ENCODE measurements at places on chromosomes 2 and 18.

- no peak overlapping the region for H3K27ac ChIP-seq
- no peak for DNase-seq
- H3K27me3 ChIP-seq = peaks cover 46% of the 10 kb centered on the region
- no peaks in the 10 kb centered on the region for H3K36me3 ChIP-seq
- H3K4me3 ChIP-seq = no peak overlapping the region
Measured at GRCh38 chr2:219358170-219359075, 25.9 kb upstream of the RESP18 start.

DNA sequence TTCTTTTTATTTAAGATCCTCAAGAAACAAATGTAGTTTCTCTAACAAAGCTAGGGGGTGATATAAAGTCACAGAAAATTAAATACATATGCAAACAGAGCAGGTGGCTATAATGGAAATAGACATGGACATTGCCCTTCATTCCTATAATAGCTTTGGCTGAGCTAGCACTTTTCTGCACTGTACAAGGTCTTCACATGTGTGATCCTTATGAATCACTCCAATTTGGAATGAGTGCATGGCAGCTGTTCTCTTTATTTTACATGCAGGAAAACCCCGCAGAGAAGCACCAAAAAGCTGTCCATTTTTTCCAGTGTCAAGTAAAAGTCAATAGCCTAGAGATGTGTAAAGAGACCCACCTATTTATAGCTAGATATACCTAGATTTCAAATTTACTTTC is 747.4 kb upstream of the SLC8A1 start:
- no peaks in the 10 kb centered on the region for H3K36me3 ChIP-seq
- no peak for DNase-seq
- H3K4me1 ChIP-seq = no peaks in the 10 kb centered on the region
- H3K27me3 ChIP-seq = no peaks in the 10 kb centered on the region

DNA sequence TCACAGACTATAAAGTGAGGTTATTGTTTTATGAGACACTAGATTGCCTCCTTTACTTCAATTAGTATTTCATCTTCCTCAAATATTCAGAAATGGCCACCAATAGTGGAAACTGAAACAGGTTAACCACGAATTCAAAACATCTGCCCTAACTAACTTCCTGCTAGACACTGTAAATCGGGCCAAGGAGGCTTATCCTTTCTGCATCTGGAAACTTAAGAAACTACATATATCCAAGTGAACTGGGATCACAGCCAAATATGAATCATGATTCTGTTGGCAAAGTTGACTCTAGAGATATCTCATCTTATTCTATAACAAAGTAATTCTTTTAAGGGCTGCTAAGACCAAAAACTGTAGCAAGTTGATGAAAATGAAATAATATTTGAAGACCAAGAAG is 136.6 kb upstream of the ZC3H15 start:
- no peak overlapping the region for H3K4me3 ChIP-seq
- no peak for DNase-seq
- H3K27ac ChIP-seq = no peak overlapping the region
- H3K27me3 ChIP-seq = no peaks in the 10 kb centered on the region
- H3K4me1 ChIP-seq = no peaks in the 10 kb centered on the region

GRCh38 chr2:12557688-12558087 is 159.0 kb upstream of the TRIB2 start:
- no peak for DNase-seq
- H3K36me3 ChIP-seq = no peaks in the 10 kb centered on the region
- H3K4me1 ChIP-seq = peaks cover 48% of the 10 kb centered on the region

DNA sequence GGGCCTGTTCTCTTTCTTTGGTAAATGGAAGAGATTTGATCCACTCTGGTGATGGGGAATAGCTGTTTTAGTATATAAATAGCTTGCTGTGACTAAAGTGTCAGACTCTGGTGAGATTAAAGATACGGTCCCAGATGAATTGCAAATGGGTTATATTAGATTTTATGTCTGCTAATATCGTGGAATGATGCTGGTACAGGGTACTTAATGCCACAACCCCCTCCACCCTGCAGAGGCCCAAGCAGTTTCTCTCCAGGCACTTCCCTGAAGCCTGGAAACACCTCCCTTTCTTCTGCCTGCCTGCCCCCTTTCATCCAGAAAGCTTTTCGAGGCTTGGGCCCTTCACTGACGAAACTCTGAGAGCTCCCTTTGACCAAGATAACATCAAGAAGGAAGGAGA is 21.4 kb upstream of the RFX8 start:
- H3K36me3 ChIP-seq = peaks cover 3% of the 10 kb centered on the region
- no peak overlapping the region for H3K4me3 ChIP-seq
- H3K27ac ChIP-seq = no peak overlapping the region
- H3K4me1 ChIP-seq = peaks cover 7% of the 10 kb centered on the region
- DNase-seq = no peak

DNA sequence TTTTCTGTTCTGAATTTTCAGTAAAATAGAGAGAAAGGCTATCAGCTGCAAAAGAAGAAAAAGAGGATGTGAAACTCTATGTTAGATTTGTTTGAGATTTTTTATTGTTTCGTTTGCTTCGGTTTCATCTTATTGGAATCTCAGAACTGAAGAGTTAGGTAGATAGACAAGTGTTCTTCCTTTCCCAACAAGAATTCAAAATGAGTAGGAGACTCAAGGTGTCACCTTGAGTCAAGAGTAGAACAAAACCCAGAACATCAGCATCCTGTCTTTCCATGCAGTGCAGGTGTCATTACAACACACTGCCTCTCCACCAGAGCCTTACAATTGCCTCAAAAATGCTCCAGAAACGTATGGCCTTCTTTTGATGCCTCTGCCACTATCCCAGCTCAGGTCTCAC is 21.1 kb downstream of the NBAS start:
- H3K4me3 ChIP-seq = no peak overlapping the region
- H3K27ac ChIP-seq = no peak overlapping the region
- no peak for DNase-seq
- H3K4me1 ChIP-seq = no peaks in the 10 kb centered on the region
- peaks cover 8% of the 10 kb centered on the region for H3K36me3 ChIP-seq

- peaks cover 6% of the 10 kb centered on the region for H3K4me1 ChIP-seq
- H3K27ac ChIP-seq = no peak overlapping the region
- peaks cover 1% of the 10 kb centered on the region for H3K36me3 ChIP-seq
Measured at GRCh38 chr2:12950174-12950573, 233.4 kb downstream of the TRIB2 start.

- no peak overlapping the region for H3K4me3 ChIP-seq
- no peak for DNase-seq
- no peaks in the 10 kb centered on the region for H3K36me3 ChIP-seq
- H3K4me1 ChIP-seq = no peaks in the 10 kb centered on the region
- H3K27me3 ChIP-seq = peaks cover 8% of the 10 kb centered on the region
Measured at GRCh38 chr2:88857951-88858411, 166.5 kb downstream of the RPIA start.
